NCI-H2107 (cell line): ENCODE measurements at places on chromosomes 3 and 15.

DNA sequence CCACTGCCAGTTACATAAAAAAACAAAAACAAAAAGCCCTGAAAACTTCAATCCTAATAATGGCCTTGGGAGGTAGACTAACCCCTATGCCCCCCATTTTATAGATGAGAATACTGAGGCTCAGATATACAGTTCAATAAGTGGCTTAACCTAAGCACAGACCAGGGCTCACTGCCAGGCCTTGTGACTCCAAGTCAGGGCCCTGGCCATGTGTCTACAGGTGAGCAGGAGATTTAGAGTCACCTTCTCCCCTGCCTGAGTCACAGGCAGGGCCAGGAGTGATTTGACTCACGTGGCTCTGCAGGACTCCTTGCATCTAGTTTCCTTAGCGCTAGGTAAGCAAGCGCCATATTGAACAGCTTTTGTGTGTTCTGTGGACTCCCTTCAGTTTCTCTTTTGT is 98.6 kb upstream of the ETV5 start:
- DNase-seq = no peak

GRCh38 chr3:141864281-141864970 is 12.0 kb upstream of the ATP1B3 start:
- no peak for DNase-seq

DNA sequence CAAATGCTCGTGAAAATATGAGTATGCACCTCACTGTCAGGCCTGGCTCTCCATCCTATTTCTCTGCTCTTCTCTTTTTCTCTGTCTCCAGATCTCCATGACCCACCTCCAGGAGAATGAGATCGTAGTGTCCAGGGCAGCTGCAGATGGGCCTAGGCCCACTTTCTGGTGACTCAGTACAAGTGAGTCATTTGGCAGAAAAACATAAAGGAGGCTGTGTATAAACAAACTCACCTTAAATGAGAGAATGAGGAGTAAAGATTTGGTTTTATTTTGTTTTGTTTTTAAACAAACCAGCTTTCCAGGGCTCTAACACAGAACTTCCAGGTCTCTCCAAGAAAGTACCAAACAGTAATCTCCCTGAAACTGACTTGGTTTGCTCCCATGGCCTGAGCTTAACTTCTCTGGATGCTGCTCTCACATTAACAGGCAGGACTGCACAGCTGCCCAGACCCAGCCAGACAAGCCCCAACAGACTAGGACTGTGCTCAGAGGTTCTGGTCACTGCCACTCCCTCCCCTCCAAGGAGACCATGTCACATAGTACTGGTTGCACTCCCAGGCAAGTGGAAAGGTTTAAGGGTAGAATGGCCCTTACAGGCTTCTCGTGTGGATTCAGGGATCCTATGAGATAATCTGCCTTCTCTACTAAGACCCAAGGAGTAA is 1.5 kb upstream of the HEG1 start:
- DNase-seq = no peak

GRCh38 chr3:187976365-187976900 is 177.5 kb upstream of the LPP start:
- DNase-seq = no peak

DNA sequence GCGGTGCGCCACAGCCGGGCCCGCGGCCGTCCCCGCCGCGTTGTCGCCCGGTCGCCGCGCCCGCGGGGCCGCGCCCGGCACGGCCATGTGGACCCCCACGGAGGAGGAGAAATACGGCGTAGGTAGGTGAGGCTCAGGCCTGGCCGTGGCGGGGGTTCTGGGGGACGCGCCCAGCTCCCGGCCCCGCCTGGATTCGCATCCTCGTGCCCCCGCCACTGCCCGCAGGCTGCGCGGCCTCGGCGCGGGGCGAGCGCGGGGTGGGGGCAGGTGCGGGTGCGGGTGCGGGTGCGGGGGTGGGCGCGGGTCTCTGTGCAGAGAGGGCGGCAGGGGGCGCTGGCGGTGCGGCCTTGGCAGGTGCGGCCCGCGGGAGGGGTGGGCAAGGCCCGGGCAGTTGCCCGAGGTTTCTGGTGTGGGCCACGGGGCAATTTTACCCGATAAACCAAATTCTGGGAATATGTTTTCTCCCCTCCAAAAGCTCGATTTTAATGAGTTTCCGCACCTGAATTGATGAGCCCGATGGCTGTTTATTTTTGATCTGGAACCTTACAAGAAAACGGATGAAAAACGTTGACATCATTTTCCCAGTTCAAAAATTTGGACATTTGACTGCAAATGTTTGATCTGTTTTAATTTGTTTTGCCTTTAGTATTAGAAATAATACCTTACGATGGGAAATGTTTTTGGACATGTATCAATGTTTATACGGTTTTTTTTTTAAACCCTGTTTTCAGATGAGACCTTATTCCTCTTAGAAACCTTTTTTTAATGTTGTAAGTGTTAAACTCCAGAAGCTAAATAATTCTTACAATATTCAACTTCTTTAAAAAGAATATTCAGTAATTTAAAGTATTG is 678 bp downstream of the DOCK3 start:
- no peak for DNase-seq

GRCh38 chr3:17742102-17742879 is at the start of gene TBC1D5:
TBC1D5 (minus strand) TSS chr3:17742631; CDS start chr3:17508570, 234,061 bp downstream.
- DNase-seq = peak; percentile 83

DNA sequence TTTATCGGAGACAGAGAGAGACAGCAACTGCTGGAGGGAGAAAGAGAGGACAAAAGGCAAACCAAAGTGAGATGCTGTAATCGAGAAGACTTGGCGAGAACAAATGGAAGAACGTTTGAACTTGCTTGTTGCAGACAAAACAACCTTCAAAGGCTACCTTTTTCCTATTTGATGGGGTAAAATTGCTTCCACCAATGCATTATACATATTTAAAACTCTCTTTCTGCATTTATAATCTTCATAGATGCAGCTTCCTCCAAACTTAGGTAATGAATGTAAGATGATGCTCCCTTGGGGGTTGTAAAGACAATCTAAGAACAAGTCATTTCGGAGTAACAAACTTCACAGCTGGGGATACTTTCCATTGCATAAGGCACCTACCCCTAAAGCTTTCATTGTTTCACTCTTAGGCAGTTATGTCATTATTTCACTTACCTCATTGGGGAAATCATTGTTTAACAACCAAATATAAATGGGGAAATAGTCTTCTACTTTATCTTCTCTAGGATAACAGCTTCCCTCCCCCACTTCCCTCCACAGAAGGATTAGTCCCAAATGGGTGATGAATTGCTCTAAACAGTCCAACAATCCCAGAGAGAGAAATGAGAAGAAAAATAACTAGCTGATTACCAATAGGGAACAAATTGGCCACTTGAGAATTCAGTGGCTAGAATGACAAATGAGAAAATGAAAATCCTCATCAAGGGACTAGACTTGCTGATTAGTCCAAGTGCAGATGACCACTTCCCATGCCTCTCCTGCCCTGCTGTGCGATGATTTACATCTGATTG is 269.8 kb upstream of the ADAMTS9 start:
- no peak for DNase-seq

- DNase-seq = no peak
Measured at GRCh38 chr3:175479800-175480199, 620.7 kb downstream of the NAALADL2 start.

DNA sequence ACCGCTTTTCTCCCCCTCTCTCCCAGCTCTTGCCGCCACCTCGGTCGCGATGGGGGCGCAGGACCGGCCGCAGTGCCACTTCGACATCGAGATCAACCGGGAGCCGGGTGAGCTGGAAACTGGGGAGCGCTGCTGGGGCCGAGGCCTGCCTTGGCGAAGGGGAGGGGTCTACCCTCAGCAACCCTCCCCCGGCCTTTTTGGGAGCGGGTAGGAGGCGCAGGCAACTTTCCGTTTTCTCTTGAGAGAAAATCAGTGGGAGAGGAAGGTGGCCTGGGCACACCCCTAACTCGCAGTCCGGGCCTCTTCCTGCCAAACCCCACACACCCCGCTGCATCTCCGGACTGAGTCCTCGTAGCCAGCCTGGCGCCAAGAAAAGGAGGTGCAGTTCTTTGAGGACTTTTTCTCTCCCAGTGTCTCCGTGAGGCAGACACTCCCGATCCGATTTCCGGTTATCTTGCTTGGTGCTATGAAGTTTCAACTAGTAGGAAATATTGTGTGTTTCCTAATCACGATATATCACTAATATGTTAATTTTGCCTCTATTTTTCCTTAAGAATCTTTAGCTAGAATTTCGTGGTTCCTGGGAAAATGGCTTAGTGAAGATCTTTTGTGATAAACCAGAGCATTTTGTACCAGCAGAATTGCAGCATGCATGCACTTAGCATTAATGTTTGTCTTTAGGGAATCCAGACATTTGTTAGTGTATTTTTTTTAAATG is 631 bp downstream of the NKTR start:
- DNase-seq = no peak

DNA sequence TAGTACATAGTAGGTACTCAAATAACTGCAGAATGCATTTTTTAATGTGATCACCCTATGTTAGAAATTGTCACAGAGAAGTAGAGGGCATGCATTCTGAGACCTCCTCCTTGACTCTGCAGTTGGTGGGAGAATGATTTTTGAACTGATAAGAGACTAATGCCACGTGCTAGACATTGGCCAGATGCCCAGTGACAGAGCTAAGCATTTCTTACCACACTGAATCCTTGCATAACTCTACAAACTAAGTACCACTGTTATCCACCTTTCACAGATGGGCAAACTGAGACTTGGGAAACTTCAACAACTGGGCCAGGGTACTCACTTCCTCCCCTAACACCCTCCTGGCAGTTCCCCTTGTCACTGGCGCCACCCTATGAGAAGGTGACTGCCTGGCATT is 33.5 kb upstream of the SPATA12 start:
- no peak for DNase-seq
